ENCODE measurements at places on chromosomes 4 and X.

DNA sequence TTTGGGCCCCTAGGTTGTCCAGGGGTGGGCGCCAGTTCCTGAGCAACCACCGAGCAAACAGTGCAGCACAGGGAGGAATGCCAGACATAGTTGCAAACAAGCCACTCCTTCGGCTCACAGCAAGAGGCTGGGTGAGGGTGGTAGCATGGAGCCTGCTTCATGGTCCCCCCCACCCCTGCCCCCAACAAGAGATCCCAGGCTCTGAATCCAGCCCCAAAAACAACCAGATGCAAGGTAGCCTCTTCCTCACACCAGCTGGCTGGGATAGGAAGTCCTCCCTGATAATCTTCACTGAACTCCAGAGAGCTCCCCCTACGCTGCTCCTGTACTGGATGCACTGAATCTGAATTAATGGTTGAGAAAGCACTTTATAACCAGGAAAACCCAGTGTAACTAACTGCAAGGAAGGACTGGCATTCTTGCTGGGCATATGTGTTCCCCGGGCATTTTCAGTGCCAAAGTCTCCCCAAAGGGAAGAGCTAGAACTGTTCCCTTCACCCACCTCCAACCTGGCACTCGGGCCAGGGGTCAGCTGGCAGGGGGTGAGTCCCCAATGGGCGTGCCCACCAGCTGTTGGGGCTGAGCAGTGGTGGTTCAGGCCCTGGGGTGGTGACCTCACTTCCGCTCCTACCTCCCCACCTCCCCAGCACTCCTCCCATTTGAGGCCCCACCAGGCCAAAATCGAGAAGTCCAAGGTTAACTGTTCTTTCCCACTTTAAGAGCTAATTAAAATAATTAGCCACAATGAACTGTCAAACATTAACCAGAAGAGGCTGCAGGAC, 1.5 kb downstream of the ELF4 start:
- DNase-seq: peak; percentile 57

DNA sequence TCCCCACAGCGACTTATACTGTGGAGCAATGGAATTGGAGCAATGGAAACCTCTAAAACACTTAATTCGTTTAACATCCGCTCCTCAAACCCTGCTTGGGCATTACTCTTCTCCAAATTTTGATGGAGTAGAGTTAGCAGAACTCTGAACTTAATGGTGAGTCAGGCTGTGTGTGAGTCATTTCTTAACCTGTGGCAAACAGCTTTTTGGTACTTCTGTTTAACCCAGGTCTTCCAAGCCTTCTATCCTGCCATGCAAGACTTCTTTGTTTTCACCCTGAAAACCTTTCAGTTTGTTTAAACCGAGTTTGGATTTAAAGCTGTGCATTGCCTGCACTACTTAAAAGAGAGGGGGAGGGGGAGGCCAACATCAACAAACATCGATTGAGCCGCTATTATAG, 3.6 kb upstream of the AMOT start:
- no peak for DNase-seq

GRCh38 chrX:145532176-145532780, 285.0 kb downstream of the SPANXN1 start:
- DNase-seq: no peak

DNA sequence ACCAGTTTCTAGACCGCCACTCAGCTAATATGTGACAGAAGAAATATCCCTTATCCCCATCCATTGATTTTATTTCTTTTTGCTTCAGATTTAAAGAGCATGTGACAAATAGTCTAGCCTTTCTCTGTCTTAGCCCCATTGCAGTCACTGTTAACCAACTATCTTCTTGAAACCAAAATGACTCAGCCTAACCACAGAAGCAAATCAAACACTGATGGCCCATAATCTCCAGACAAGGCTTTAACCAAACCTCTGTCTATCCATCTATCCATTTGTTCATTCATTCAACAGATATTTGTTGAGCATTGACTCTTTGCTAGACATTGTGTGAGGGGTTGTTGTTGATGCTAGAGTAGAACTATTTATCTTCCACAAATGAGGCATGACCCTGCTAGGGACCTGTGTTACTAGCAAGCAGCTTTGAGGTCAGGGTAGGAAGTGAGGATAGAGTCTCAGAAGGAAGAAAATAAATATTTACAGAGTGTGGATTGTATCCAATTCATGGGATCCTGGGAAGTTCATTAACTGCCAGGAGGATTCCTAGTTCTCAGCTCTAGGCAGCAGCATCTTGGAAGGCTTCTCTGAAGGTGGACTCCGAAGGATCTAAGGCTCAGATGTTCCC, 22.5 kb downstream of the HNRNPH2 start:
- DNase-seq: no peak

- no peak for DNase-seq
Observed at GRCh38 chr4:2788532-2789103, 4.3 kb upstream of the SH3BP2 start.

- DNase-seq: peak; percentile 36
Observed at GRCh38 chr4:683982-684622, 4.8 kb downstream of the SLC49A3 start.

- DNase-seq: no peak
Observed at GRCh38 chr4:7328913-7329638, 105.7 kb downstream of the PSAPL1 start.

GRCh38 chrX:19725641-19726040, 161.8 kb downstream of the SH3KBP1 start:
- DNase-seq: no peak

DNA sequence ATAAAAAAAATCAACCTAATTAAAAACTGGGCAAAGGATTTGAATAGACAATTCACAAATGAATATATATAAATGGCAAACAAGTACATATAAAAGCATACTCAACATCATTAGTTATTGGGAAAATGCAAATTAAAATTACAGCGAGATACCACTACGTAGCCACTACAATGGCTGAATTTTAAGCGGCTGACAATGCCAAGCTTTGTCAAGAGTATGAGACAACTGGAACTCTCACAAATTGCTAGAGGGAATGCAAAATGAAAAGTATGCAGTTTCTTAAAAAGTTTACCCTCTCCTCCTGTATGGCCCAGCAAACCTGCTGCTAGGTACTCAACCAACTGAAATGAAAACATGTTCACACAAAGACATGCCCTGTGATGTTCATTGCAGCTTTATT, 34.8 kb downstream of the ZFP42 start:
- DNase-seq: no peak

GRCh38 chr4:79132826-79133225, 193.0 kb downstream of the NAA11 start:
- DNase-seq: no peak

DNA sequence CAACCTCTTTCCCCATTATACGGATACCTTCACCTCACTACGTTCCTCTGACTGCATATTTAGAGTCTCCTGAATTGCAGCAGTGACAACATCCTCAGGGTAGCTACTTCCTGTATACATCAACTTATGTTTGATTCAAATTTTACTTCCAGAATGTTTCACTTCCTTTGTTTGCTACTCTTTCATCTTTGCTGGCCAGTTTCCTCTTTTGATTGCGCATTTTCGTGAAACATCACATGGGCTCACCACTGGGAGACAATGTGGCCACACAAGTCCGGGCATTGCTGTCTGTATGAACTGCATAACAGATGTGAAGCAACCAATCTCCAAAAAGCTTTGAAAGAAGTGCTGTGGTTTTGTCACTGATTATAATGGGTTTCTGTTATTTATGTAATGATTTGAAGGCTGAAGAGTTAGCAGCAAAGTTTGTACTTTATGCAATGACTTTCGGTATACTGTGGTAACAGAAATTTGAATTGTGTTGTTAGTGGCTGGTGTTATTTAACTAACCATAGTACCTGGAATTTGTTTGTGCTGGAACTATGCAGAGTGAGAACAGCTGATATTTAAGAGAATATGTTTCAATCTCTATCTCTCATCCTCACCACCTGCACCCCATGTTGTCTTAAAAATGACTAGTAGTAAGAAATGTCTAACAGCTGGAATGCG, 7.4 kb downstream of the SNCA start:
- DNase-seq: peak; percentile 57

DNA sequence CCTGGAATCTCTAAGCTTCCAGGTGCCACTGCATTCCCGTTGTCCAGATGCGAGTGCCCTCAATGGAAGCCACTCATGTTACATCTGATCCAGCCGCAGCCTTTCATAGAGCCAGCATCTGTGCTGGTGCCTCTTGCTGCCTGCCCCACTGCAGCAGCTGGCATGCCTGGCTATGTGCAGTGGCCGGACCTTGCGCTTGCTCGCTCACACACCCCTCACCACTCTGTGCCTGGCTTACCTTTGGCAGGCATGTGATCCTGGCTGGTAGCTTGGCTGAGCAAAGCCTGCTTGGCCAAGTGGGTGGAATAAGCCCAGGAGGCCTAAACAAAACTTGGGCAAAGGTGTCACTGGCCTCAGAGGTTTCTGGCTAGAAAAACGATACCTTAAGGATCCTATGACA, 59.5 kb upstream of the CDKN2AIP start:
- no peak for DNase-seq

DNA sequence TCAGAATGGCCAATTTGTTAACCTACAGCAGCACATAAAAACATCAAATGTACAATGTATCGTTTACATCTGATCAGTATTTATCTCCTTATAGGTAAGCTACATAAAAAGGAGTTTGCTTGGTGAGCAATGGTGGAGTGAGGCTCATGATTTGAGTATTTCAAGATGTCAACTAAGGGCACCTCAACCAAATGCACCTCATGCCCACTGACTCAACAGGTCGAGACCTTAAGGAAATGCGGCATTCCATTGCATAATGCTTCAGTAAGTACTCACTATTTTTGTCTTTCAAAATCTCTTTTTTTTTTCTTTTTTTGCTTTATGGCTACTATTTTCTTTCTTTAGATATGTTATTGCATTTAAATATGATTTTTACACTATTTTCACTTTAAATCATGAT, 181.0 kb upstream of the TLL1 start:
- DNase-seq: no peak

DNA sequence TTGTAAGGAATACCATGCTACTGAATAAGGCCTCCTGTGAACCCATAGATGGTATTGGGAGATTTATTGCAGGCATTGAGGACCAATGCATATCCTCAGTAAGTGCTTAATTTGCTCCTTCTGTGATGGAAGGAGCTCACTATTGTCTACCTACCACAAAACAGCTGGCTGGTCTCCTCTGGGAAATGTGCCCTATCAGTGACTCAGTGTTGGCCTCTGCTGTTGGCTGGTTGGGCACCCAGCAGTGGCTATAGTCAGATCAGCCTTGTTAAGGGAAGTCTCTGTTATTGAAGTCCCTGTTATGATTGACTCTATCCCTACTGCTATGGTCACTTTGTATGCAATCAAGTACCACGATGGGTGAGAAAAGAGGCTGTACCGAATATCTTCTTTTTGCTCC, 27.5 kb upstream of the OTUD4 start:
- no peak for DNase-seq

DNA sequence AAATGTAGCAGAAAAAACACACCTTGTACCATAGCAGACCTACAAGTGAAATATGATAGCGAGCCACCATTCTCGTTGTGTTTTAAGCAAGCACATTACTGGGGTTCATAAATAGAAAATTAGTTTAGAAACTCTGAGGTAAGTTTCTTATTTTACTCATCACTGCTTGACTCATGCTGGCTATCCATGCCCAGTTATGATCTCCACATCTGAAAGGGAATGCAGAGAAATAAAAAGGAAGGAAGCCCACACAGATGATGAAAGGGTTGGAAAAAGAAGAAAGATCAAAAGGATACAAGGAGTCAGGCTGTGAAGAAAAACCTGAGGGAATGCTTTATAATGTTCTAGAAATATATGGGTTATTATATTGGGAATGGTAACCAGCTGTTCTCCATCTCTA, 54.5 kb downstream of the CAMK2D start:
- DNase-seq: no peak

DNA sequence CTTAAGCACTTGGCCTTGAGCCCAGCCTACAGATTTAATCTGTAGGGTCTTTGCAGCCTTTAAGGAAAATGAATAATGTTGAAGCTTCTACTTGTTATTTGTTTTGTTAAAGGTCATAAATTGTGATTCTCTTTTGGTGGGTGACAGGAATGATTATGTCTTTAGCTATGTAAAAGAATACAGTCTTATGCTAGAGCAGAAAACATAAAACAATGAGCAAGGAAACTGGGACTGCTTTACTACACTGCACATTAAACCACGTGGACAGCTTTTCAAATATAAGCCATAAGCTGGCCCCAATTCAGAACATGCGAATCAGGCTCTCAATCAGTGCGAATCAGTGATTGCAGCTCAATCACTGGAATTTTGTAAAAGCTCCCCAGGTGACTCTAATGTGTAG, 40.9 kb upstream of the TBC1D19 start:
- DNase-seq: no peak

DNA sequence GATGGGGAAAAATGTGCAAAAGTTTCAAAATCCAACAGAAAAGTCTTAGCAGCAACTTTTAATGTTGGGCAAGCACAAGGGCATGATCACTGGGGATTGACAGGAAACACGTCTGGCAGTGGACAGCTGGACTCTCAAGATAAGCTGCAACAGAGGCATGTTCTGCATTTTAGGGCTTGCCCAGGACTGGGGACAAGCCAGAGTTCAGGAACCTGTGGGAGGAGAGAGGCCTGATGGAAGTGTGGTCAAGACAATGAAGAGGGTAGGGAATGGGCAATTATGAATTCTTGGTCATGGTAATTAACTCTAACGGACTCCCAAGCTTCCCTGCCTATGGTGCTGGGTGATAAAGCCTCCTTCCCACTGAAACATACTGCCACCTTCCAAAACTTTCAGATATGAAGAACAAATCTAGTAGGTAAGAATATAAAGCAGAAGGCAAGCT, 48.4 kb downstream of the ANXA3 start:
- no peak for DNase-seq

- DNase-seq: peak; percentile 12
Observed at GRCh38 chr4:155582971-155583437, 83.6 kb upstream of the GUCY1A1 start.

GRCh38 chr4:155079871-155080270, 128.6 kb upstream of the NPY2R start:
- no peak for DNase-seq

- DNase-seq: no peak
Observed at GRCh38 chr4:67776746-67777145, 22.6 kb upstream of the GNRHR start.

DNA sequence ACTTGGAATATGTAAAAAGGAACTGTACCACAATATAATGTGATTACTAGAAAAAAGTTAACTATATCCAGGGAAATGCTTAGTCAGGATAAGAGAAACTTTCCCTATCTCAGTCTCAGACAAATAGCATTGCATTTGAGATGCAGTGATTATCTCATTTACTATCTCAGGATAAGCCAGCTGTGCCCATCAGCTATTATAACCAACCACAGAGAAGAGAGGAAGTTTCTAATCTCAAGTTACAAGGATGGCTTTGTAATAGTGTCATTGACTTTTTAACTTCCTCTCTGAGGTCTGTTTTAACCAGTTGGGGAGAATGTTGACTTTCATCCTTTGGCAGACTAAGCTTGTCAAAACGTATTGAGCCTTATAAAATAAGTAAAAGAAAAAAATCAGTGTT, 56.5 kb downstream of the SNX25 start:
- peak; percentile 24 for DNase-seq

GRCh38 chr4:87076690-87077358, 142.0 kb downstream of the AFF1 start:
- DNase-seq: no peak

DNA sequence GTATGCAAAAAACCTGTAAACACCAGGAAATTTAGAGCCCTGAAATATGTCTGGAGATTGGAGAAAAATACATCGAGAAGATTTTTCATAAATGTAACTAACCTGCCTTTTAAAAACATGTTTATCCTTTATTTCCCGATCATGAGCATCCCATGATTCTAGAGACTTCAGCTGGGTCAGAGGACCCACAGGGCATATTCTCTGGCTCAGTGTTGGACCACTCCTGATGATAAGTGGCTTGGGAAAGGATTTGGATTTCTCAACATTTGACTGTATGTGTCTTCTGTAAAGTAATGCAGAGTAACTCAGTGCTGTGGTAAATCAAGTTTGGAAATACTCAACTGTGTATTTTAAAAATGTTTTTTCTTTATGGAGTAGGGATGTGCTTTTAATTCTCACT, 40.0 kb upstream of the ANK2 start:
- DNase-seq: no peak

All from CD4-positive, alpha-beta T cell treated with Interleukin-17A for 1 hour (primary cell).